ENCODE measurements at places on chromosomes 3 and 15.

DNA sequence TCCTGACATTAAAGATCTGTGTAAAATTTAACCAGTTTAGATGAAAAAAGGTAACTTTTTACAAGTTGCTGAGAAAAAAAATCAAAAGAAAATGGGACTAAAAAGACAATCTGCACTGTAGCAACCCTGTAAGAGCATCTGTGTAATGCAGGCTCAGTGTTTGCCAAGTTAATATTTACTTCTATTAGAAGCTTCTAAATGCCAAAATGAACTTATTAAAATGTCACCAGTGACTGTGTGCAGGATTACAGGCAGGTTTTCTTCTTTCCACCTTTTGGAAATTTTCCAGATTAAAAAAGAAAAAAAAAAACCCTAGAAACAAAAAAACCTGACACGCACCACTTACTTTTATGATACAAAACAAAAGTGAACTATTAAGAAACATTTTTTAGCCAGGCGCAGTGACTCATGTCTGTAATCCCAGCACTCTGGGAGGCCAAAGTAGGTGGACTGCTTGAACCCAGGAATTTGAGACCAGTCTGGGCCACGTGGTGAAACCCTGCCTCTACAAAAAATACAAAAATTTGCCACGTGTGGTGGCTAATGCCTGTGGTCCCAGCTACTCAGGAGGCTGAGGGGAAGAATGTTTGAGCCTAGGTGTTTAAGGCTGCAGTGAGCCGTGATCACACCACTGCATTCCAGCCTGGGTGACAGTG, 87.2 kb downstream of the TJP1 start:
- DNase-seq, result no peak

- no peak for DNase-seq
Observed at GRCh38 chr3:29649815-29650547, 369.1 kb downstream of the RBMS3 start.

- no peak for DNase-seq
Observed at GRCh38 chr3:195210266-195210973, 60.5 kb downstream of the XXYLT1 start.

- DNase-seq, result no peak
Observed at GRCh38 chr3:133081016-133081415, 42.8 kb downstream of the TMEM108 start.

DNA sequence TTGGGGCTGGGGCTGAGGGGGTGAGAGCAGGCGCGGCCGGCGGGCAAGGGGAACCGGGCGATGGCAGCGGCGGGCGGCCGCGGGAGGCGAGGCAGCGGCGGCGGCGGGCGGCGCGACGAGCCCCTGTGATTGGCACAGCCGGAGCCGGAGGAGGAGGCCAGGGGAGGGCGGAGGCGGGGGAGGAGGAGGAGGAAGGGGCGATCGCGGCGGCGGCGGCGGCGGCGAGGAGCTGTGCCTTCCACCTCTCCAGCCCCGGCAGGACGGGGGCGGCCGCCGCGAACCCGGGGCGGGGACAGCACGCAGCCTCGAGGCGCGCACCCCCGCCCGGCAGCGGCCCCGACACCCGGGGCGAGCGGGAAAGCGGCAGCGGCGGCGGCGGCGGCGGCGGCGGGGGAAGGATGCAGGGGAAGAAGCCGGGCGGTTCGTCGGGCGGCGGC, at the start of gene SLCO3A1:
TSS of gene SLCO3A1 (plus strand) at position 198 of the 437 bp plus-strand sequence.
- DNase-seq, result peak; percentile 59

- no peak for DNase-seq
Observed at GRCh38 chr3:179995406-179995805, 41.3 kb downstream of the PEX5L start.

- DNase-seq, result no peak
Observed at GRCh38 chr3:14548321-14548729, 8.2 kb upstream of the GRIP2 start.

DNA sequence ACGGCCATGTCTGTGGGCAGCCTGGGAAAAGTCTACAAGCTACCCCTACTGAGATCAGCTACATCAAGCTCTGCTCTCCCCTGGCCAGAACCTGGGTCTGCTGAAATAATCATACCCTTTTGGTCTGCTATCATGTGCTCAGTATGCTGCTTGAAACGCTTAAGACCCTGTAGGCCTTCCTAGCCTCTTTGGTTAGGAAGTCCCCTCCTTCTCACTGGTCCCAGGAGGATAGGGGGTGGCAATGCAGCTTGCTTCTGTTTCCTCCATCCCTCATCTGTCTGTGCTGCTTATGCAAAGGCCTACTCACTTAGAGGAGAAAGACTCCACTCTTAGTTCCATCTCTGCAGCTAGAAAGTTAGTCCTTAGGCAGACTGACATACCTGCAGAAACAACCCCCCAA, 118.2 kb upstream of the RASGRP1 start:
- no peak for DNase-seq

DNA sequence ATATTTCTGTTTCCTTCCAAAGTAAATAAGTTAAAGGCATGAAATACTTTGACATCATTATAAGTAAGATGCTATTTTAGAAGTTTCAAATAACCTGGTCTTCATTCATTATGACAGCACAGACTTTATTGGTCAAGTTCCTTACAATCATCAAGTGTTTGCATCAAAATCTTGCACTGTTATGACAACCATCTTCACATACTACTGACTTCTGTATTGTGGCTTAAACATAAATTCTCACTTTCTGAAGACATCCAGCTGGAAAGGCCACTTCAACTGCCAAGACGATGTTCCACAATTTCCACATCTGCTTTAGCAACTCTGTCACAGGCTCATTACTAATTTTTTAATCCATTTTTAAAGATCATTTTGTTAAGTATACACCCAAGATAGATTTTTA, 408.0 kb downstream of the MECOM start:
- no peak for DNase-seq

- no peak for DNase-seq
Observed at GRCh38 chr3:118354556-118354955, 680.1 kb downstream of the IGSF11 start.

DNA sequence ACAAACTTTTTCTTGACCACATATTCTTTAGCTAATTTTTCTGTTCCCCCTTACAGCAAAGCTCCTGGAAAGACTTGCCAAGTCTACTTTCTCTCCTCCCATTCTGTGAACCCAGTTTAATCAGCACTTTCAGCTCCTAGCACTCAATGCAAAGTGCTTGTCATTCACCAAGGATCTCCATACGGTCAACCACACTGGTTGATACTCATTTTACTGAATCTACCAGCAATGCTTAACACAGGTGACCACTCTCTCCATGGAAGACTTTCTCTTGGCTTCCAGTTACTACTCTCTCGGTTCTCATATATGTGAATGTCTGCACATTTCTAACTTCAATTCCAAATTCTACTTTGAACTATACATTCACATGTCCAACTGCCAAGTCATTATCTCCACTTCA, 11.7 kb downstream of the MRPL3 start:
- DNase-seq, result no peak

DNA sequence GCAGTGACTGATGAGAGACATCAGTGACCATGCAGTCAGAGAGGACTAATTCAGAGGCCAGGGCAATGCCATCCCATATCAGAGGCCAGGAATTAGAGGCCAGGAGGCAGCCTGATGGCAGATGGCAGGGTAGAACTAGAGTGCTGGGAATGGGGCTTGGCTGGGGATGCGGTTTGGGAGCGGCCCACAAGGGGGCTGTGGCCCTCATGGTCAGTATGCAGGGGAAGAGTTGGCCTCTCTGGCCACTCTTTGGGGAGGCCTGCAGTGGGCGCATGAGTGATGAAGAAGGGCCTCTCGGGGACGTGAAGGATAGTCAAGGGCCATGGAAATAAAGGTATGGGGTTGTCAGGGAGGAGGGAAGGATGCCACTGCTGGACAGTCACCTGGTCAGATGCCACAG, 101.7 kb downstream of the EEFSEC start:
- no peak for DNase-seq

GRCh38 chr3:64728994-64729393, 41.2 kb upstream of the ADAMTS9 start:
- no peak for DNase-seq

- DNase-seq, result no peak
Observed at GRCh38 chr3:46186471-46187340, 21.4 kb downstream of the CCR1 start.

DNA sequence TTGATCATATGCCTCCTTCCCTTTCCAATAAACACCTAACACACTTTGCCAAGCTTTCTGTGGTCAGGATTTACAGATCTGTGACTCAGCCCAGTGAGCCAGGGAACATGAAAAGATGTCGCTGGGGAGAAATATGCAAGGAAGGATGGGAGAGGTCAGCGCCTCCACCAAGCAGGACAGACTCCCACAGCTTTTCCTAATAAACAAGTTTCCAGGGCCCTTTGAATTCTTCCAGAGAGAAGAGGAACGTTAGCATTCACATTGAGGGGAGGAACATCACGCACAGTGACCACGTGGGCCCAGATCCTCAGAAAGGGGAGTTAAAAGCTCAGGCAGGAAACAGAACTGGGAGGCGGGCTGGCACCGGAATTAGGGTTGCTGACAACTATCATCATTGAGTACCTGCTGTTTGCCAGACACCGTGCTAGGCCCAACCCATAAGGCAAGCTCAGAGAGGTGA, 33.3 kb upstream of the MRPS22 start:
- no peak for DNase-seq

DNA sequence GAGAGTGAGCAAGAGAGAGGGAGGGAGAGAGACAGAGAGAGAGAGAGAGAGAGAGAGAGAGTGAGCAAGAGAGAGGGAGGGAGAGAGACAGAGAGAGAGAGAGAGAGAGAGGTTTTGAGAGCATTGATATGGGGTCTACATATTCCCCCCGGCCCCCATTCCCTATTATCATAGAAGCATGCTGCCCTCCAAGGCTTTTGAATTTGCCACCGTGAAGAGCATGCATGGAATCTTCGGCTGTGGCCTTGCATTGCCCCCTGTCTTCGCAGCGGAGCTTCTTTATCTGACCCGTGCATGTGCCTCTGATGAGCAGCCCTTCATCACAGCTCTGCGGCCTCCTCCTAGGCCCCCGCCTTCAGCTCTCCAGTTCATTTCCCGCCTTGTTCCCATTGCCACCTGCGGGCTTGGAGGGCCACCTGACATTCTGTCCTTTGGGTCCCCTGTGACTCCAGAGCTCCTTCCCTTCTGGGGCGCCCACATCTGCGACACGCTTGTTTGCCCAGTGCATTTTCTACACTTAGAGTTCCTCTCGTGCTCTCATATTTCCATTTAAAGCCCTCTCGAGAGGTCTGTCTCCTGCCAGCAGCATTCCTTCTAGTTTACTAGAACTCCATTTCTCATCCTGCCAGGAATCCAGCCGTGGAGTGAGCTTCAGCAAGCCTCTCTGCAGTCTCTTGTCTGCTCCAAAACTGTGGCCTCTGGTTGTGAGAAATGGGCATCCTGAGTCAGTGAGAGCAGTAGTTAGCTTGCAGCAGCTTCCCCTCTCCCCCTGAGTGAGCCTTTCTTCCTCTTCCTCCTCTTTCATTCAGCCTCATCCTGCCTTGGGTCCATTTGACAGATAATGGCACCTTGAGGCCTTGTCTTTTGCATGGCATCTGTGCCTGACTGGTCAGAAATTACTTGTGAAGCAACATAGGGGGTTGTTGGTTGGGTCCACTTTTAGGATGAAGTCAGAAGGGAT, 25.3 kb downstream of the LPP start:
- DNase-seq, result no peak

DNA sequence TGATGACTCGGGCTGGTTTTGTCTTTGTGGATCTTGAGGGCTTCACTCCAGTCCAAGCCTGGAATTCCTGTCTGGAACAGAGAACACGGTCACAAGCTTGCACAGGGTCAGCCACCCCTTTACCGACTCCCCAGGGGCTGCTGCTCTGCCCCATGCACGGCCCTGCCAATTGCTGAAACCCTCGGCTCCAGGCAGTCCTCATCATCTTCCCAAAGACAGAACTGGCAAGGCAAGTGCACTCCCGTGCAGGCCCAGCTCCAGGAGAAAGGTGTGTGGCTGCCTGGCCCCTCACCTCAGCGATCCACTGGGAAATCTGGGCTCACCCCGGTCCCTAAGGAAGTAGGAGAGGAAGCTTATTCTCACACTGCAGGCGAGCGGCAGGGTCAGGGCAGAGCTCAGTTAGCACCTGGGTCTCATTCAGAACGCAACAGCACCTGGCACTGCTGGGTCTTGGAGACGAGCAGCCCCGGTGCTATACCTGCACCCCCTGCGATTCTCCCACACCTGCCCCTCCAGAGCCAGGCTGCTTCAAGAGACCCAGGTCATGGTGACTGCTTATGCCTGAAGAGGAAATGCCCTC, 7.2 kb downstream of the MAP6D1 start:
- DNase-seq, result no peak

GRCh38 chr3:39707314-39707909, 102.0 kb upstream of the MYRIP start:
- DNase-seq, result no peak

DNA sequence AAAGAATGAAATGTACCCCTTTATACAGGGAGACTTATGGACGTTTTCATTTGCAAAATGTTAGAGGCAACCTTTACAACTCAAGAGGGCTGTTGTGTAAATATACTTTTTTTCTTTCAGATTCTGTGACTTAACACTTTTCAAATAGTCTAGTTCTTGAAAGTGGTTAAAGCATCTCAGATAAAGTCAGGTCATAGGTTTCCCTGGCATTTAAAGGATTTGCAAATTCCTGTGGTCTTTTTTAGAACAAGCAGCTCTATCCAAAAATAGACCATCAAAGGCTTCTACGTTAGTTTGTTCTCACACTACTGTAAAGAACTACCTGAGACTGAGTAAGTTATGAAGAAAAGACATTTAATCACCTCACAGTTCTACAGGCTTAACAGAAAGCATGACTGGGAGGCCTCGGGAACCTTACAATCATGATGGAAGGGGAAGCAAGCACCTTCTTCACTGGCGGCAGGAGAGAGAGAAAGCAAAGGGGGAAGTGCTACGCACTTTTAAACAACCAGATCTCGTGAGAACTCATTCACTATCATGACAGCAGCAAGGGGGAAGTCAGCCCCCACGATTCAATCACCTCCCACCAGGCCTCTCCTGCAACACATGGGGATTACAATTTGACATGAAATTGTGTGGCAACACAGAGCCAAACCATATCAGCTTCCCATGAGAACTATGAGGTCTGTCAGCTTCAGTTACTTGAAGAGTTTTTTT, 23.3 kb upstream of the GABRR3 start:
- no peak for DNase-seq
